ENCODE measurements at places on chromosomes 16 and 17.

DNA sequence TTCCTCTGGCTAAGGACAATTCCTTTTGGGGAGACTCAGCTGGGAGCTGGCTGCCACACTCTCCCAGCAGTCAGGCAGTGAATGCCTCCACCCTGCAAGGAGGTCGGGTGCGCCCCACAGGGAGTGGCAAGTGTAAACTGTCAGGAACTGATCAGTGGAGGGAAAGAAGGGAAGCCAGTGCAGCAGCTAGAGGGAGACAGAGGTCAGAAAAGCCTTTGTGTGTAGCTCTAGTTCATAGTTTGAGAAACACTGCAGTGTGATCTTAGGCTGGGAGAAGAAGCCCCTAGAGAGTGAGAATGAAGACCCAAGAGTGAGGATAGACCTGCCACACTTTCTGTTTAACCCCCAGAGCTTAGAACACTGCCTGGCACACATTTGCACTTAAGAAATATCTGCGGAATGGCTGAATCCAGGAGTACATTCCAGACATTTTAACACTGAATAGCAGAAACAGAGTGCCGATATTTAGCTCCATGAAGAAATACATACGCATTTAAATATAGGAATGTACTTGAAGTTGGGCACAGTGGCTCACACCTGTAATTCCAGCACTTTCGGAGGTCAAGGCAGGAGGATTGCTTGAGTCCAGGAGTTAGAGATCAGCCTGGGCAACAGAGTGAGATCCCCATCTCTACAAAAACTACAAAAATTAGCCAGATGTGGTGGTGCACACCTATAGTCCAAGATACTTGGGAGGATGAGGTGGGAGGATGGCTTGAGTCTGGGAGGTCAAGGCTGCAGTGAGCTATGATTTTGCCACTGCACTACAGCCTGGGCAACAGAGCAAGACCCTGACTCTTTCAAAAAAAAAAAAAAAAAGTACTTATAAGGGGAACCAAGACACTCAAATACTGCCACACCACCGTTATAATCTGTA is 11.1 kb upstream of the SLC5A11 start:
- DNase-seq: no peak

GRCh38 chr17:42924891-42925290 is 24.3 kb downstream of the G6PC1 start:
- no peak for DNase-seq

DNA sequence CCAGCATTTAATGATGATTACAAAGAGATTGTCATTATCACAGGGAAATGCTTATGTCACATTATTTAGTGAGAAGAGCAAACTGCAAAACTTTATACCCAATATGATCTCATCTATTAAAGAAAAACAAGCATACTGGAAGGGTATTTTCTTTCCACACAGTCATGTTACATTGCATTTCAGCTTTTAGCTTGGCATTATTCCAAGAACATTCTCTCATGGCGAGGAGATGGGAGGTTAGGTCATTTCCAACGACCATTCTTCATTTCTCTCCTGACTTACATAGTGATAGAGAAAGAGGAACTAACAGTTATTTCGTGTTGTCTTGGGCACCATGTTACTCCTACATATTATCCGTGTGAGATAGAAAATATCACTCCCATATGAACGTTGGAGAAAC is 309.4 kb upstream of the XYLT1 start:
- DNase-seq: no peak

- DNase-seq: no peak
Observed at GRCh38 chr17:73562896-73563295, 81.3 kb downstream of the SDK2 start.

- no peak for DNase-seq
Observed at GRCh38 chr17:69524854-69525253, 110.4 kb downstream of the MAP2K6 start.

DNA sequence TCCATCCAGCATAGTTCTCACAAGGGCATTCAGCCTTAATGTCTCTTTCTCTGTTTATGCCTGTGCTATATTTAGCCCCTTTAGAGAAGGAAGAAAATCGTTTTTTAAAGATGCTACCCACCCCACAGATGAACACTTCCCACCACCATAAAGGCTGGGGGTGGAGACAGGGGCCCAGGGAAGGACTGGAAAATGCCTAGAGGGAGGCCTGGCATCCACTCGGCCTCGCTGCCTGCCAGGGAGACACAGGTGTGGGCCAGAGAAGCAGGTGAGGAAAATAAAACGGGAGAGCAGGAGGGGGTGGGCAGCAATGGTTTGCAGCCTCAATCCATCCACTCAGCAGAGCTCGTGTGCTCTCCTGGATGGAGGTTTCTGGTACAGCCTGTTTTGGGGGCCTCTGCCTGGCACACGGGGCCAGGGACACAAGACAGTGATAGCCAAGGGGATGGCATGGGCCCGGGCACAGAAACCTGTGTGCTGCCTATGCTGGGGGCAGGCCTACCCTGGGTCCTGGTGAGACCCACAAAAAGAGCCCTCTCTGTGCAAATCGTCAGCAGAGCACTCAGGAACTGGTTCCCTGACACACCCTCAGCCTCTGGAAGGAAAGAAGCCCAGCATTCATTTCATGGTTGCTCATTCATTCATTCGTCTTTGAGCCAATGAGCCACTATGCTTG is 121.4 kb downstream of the C16orf78 start:
- DNase-seq: no peak

- DNase-seq: no peak
Observed at GRCh38 chr16:10876315-10876714, 687 bp upstream of the CIITA start.

- no peak for DNase-seq
Observed at GRCh38 chr16:61500851-61501250, 535.4 kb downstream of the CDH8 start.

- DNase-seq: no peak
Observed at GRCh38 chr17:12554251-12554650, 111.4 kb upstream of the MYOCD start.

GRCh38 chr17:19933221-19933620 is 44.4 kb downstream of the AKAP10 start:
- DNase-seq: no peak
